Fibroblast of skin of abdomen (primary cell): ENCODE measurements at places on chromosomes 3 and 15.

DNA sequence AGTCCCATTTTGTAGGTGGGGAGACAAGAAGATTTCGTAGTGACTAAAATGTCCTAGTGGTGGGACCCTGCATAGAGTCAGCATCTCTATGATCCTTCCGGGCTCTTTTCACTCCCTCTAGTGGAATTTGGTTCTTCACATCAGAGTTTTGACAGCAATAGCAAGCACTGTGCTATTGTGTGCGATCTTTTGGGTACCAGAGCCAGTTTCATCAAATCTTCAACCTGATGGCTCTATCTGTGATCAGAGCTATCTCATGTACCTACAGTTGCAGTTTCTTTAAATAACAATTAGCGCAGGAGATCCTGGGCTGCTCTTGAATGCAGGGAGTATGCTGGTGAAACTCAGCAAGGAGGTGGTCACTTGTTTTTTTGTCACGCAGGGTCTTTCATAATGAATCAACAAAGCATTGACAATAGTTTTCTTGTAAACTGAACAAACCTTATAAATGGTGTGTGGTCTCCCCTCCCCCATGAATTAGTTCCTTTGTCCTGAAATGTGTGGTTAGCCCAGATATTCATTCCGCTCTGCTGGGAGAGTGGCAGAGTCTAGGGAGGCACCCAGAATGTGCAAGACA is 257.2 kb upstream of the SOX2 start:
- no peak for DNase-seq

DNA sequence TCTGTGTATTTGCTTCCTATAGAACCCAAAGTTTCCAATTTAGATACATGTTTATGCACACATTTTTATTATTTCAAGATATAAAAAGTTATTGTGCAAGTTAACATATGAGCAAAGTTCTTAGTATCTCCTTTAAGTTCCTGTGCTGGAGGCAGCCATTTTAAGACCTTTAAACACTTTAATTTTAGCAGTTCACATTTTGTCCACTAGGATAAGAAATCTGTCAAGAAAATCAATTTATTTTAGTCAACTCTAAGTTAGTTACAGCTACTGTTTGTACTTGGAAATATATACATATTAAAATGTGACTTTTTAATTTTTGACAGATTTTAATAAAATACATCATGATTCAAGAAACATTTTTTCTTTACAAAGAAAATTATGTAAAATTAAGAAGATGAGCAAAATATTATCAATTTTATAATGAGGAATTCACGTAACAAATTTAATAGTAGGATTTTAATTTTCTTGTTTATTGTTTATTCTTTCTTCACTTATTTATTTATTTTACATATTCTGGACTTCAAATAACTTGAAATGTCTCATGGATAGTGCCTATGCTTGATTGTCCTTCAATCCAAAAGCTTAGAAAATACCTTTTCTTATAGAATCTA is 402.6 kb upstream of the GBE1 start:
- peak; percentile 5 for DNase-seq

DNA sequence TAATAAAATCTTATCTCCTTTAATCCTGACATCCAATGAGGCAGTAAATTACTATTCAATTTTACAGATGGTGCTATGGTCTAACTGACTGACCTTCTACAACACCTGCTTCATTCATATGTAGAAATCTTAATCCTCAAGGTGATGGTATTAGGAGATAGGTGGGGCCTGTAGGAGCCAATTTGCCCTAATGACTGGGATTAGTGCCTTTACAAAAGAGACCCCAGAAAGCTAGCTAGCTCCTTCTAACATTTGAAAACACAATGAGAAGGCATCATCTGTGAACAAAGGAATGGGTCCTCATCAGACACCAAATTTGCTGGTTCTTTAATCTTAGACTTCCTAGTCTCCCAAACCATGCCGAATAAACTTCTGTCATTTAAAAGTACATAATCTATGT is 137.4 kb upstream of the UBP1 start:
- DNase-seq, result no peak

DNA sequence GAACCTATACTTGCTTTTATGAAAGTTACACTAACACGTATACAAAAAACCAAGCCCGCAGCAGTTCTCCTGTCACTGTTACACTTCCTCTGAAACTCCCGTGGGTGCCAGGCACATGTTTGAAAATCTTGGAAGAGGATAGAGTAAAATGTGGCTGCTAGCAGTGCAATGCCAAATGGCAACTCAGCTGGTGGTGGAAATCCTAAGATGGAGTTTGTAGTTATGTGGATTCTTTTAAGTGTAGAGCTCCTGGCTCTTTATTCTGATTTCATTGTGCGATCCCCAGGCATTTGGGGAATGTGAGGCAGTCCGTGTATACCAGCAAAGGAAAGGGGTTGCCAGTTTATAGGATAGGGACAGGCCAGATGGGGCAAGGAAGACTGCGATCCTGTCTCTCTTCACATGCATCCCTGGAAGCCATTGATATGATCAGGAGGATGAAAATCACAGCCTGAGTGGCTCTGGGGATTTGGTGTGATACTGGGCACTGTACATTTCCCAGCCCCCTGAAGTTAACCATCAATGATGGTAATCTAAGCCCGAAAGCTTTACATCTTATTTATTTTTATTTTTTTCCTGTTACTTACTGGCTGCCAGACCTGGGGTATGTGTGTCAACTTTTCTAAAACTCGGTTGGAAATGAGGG is 1.1 kb downstream of the STAC start:
- DNase-seq, result no peak

GRCh38 chr15:60898896-60899295 is 330.2 kb downstream of the RORA start:
- no peak for DNase-seq

DNA sequence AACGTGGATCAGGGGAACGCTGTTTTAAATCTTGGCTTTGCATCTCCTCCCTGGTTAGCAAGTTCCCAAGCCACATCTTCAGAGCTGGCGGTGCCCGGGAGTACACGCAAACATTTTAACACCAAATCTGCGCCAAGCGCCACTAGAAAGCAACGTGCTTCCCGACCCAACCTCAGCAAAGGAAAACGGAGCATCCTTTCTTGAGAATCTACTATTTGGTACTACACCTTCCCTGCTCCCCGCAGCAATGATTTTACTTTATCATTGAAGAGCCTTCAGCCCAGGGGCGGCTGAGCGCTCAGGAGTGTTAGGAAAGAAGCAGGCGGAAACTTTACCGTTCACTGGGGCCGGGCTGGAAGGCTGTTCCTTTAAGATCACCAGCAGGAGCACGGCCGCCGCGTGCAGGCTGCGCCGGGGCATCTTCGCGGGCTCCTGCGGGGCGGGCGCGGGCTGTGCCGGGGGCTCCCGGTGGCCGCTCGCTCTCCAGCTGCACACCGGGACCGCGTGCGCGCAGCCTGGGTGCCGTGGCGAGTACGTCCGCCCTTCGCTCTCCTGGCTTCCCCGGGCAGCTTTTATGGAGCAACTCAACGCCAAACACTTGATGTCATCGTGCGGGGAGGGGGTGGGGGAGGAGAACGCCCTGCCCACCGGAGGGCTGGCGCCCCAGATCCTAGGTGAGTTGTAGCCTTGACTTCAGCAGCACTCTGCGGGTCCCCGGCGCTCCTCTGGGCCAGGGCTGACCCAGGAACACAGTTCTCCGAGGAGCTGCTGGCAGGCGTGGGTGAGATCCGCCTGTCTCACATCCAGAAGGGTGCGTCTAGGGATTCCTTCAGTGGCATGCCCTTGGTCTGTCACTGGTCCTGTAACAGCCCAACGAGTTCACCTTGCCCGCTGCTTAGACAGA is at the start of gene CA12:
Gene CA12 (minus strand): TSS at position 546 of the 904 bp plus-strand sequence. CDS start 126 bp downstream, at position 420.
- peak; percentile 59 for DNase-seq

GRCh38 chr3:49727154-49727923 is 3.6 kb upstream of the GMPPB start:
- DNase-seq, result no peak

DNA sequence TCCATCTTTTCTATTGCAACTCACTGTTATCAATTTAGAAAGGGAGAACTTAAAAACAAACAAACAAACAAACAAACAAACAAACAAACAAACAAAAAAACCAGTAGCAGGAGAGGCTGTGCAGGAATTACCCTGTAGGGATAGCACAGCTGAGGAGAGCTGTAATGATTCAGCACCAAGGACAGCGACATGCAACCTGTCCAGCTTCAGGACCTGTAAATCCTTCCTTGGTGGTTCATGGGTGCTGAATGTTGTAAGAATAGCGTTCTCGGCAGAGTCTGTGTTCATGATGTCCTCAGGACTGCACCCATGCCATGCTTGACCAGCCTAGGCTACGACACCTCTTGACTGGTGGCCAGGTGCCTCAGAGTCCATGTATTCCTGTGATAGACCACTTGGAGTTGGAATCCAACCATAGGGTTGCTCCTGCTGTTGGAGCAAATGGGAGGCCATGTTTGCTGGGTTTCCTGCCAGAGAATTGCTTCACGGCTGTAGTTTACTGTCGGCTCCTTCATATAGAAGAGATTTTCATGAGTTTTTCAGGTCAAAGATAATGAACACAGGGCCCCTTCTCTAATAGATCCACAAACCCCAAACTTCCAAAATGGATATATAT is 65.9 kb downstream of the CACNA2D3 start:
- peak; percentile 40 for DNase-seq

GRCh38 chr3:24521420-24522145 is 26.9 kb upstream of the THRB start:
- DNase-seq, result peak; percentile 40
